ENCODE measurements at places on chromosomes 6 and 20.
A peak's percentile ranks its signal among the peaks of the same experiment; 100 is the strongest.

- no peak for DNase-seq
These were observed 9.4 kb downstream of the FOXP4 start for GRCh38 chr6:41555326-41556300.

DNA sequence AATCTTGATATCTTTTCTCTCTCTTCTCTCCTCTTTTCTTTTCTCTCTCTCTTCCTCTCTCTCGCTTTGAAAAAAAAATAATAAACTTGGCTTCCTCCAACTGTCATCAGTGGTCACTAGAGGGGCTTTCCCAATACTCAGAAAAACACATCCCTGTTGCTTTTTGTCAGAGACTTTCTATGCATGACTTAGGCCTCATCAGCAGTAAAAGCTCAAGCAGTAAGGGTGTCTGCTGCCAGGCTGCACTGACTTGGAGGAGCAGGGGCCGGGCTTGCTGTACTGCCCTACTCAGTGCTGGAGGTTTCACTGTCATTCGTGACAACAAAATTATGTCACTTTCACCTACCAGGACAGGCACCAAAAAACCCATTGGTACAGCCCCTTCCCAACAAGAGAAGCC is 272.0 kb downstream of the ADGB start:
- no peak for DNase-seq

- DNase-seq: no peak
These were observed 130.3 kb upstream of the PMEPA1 start for GRCh38 chr20:57840066-57840465.

DNA sequence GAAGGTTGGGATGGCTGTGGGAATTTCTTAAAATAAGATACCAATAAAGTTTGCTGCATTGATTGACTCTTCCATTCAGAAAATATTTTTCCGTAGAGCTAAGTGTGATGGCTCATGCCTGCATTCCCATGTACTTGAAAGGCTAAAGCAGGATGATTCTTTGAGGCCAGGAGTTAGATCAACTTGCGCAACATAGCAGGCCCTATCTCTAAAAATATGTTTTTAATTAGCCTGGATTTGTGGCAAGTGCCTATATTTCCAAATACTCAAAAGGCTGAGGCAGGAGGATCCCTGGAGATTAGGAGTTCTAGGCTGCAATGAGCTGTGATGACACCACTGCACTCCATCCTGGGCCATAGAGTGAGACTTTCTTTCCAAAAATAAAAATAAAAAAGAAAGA is 431.2 kb upstream of the PTCHD4 start:
- peak; percentile 1 for DNase-seq

DNA sequence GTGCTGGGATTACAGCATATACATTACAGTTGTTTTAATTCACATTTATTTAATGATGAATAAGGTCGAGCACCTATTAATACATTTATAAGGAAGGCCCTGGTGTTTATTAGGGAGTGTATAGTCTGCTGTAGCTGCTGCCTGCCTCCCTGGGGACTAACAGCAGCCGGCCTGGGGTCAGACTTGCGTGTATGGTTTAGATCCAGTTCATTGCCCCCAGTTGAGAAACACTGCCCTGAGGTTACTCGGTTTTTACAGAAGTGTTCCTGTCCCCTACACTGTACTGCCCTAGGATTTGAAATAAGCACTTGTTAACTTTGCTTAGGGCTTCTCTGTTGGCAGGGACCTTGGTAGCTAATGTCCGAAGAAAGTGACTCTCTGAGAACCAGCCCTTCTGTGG is 4.0 kb downstream of the TTPAL start:
- no peak for DNase-seq

- no peak for DNase-seq
These were observed 24.0 kb upstream of the GTSF1L start for GRCh38 chr20:43750774-43751166.

DNA sequence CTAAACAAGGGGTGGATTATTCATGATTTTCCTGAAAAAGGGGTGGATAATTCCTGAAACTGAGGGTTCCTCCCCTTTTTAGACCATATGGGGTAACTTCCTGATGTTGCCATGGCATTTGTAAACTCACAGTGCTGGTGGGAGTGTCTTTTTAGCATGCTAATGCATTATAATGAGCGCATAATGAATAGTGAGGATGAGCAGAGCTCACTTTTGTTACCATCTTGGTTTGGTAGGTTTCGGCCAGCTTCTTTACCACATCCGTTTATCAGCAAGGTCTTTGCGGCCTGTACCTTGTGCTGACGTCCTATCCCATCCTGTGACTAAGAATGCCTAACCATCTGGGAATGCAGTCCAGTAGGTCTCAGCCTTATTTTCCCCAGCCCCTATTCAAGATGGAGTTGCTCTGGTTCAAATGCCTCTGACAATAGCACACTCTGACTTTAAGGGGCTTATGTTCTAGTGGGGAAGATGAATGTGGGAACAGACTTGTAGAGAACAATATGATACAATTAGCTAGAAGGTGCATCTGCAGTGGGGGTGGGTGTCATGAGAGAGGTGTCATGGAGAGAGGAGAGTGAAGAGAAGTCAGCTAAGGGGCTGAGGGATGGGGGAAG is 4.2 kb upstream of the GPR31 start:
- no peak for DNase-seq

DNA sequence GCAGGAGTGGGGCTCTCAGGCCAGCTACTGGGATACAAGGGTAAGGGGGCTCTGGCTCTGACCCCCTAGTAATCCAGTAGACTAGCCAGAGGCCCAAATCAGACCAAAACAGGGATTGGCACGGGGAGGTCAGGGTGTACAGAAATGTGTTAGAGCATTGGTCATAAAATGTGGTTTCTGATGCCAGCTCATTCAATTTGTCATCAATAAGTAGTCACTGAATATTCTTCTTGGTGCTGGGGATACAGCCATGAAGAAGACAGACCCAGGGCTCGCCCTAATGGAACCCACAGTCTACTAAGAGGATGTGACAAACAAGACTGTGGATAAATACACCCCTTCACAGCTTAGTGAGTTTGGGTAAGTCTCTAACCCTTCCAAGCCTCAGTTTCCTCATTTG is 11.1 kb downstream of the MAP1LC3A start:
- DNase-seq: no peak

- DNase-seq: no peak
These were observed 16.0 kb upstream of the NKX2-2 start for GRCh38 chr20:21529863-21530262.

GRCh38 chr6:169997930-169998218 is 246.5 kb downstream of the ERMARD start:
- no peak for DNase-seq

DNA sequence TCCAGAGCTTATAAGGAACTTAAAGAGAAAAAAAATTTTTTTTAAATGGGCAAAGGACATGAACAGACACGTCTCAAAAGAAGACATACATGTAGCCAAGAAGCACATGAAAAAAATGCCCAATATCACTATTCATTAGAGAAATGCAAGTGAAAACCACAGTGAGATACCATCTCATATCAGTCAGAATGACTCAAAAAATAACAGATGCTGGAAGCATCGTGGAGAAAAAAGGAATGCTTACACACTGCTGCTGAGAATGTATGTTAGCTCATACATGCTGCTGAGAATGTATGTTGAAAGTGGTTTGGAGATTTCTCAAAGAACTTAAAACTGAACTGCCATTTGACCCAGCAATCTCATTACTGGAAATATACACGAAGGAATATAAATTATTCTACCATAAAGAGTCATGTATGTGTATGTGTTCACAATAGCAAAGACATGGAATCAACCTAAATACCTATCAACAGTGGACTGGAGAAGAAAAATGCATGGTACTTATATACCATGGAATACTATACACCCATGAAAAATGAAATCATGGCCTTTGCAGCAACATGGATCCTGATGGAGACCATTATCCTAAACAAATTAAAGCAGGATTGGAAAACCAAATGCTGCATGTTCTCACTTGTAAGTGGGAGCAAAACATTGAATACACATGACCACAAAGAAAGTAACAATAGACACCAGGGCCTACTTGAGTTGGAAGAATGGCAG is 5.2 kb downstream of the OR11A1 start:
- no peak for DNase-seq

DNA sequence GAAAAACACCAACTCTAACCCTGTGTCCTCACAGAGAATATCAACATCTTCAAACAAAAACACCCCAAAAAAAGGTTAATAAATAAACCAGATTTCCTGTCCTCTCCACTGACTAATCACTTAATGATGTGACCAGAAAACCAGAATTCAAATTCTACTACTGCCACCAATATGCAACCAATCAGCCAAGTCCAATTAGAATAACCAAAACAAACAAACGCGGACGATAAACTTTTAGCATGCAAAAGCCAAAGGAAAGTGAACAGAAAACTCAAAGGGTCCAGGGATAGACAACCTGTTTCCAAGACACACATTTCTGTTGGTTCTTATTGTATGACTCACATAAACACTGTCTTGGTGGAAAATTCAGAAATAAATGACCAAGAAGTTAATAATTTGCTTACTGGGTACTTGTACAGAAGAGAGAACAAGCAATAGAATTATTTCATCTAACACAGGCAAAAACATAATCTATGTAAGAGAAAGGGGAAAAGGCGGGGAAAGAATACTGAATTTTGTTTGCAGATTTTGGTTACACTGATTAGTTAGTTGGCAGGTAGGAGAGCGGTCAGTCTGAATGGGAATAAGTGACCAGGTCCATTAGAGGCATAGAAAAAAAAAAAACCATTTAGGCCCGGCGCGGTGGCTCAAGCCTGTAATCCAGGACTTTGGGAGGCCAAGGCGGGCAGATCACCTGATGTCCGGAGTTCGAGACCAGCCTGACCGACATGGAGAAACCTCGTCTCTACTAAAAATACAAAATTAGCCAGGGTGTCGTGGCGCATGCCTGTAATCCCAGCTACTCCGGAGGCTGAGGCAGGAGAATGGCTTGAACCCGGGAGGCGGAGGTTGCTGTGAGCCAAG is 34.1 kb downstream of the HFE start:
- DNase-seq: peak; percentile 15

GRCh38 chr6:11214084-11214833 is 18.2 kb downstream of the NEDD9 start:
- DNase-seq: no peak

- DNase-seq: peak; percentile 96
These were observed 96.3 kb downstream of the GMPR start for GRCh38 chr6:16334671-16335070.

DNA sequence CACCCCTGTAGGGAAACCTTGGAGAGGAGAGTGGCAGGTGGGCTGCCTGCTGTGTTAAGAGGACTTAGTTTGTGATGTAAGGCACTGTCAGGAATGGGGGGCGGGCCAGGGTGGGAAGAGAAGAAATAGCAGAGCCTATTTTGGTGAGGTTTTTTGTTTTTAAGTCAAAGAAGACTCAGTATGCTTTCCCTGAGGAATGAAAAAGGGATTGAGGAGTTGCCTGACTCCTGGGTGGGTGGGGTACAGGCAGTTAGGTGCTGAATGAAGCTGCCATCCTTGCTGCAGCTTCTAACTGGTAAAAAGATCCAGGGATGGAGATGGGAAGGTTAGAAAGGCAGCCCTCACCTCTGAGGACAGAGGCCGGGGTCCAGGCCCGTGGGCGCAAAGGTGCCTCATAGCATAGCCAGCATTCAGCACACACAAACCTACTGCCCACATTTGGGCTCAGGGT is 37.9 kb downstream of the PLCG1 start:
- DNase-seq: no peak

GRCh38 chr6:75479712-75480111 is 13.9 kb downstream of the FILIP1 start:
- no peak for DNase-seq

GRCh38 chr20:31537890-31538289 is 23.6 kb downstream of the HM13 start:
- DNase-seq: no peak

GRCh38 chr20:58987790-58988564 is 6.9 kb downstream of the NELFCD start:
- no peak for DNase-seq

GRCh38 chr6:87826424-87826823 is 124.4 kb upstream of the AKIRIN2 start:
- no peak for DNase-seq

DNA sequence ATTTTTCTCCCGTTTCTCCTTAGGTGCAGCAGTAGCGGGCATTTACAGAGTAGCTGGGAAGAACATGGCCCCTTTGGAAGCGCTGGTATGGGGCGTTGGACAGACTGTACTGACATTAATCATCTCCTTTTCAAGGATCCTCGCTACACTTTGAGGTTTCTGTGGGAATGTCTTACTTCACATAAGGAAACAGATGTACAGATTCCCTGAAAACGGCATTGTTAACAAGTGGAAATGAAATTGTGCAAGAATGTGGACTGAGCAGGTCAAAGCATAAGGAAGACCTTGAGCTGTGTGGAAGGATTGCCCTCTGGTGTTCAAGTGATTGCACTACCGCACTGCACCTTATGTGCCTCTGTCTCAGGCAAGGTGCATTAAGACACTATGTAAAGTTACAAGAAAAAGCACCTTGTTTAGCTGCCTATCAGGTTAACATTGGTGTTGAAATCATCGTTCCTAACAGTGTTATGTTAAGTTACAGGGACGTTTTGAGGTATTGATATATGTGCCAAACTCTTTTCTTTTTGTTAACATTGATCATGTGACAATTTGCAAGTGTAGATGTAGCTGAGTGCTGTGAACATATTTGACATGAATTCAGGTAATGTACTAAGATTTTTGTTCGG is 38.0 kb downstream of the TMEM170B start:
- DNase-seq: peak; percentile 66

DNA sequence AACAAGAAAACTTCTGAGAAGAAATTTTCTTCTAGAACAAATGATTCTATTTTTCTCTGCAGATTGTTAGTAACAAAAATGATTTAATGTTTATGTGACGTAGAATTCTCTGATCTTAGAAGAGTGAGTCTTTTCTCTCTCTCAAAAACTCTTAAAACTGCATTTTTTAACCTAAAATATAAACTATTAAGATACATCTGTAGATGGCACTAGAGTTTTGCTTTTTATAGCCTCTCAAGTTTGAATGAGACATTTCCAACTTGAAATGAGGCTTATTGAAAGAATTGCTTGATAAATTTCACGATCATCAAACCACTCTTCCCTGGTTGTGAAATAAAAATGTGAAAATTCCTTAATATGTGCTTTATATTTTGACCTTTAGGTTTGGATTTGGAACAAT is 53.8 kb downstream of the PHF3 start:
- DNase-seq: no peak

GRCh38 chr20:25227317-25227831 is 20.5 kb upstream of the PYGB start:
- DNase-seq: peak; percentile 57

DNA sequence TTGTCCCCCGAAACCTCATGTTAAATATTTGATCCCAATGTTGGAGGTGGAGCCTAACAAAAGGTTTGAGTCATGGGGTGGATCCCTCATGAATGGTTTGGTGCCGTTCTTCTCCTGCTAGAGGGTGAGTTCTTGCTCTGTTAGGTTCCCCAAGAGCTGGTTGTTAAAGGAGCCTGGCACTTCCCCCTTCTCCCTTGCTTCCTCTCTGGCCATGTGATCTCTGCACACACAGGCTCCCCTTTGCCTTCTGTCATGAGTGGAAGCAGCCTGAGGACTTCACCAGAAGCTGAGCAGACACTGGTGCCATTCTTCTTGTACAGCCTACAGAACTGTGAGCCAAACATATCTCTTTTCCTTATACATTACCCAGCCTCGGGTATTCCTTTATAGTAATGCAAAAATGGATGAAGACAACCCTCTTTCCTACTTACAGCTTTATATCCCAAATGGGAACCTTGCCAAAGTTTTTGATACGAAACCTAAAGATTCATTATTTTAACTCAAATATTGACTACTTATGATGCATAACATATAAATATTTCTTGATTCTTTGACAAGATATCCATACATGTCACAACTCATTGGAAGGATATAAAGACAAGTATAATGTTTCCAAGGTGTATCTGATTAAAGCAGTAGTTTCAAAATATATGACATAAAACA is 61.0 kb downstream of the RNF182 start:
- no peak for DNase-seq

All from LHCN-M2 (cell line).